ENCODE measurements at places on chromosomes 3 and 15.

DNA sequence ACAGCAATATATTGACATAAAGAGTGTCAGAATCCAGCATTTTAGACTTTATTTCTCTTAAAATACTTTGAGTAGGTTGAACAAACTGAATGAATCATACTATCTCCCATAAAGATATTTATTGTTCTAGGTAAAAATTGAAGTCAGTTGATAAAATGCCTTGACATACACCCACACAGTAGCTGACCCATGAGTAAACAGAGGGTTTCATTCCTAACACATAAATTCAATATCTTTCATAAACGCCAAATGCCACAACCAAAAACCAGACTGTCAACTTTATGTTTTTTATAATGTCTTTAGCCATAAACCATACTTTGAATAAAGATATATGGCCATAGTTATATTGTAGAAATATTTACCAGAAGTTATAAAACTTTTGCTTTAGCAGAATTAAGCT is 742.4 kb downstream of the NAALADL2 start:
- DNase-seq = no peak

GRCh38 chr15:51163843-51164242 is 69.1 kb upstream of the TNFAIP8L3 start:
- no peak for DNase-seq

DNA sequence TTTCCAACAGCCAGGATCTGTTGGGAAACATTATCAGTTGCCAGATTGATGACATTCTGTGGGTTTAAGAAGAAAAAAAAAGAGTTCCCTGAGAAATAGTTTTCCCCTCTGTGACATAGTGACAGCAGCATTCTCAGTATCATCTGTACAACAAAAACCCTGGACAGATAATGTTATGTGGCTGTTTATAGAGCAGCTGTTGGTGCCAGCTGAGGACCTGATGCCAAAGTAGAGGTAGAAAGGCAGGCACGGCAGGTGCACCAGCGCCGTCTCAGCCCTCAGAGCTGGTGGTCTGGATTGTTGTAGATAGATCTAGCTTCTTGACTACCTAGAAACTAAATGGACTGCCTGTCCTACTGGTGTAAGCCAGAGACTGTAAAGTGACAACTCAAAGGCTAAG is 56.2 kb upstream of the FILIP1L start:
- DNase-seq = no peak

DNA sequence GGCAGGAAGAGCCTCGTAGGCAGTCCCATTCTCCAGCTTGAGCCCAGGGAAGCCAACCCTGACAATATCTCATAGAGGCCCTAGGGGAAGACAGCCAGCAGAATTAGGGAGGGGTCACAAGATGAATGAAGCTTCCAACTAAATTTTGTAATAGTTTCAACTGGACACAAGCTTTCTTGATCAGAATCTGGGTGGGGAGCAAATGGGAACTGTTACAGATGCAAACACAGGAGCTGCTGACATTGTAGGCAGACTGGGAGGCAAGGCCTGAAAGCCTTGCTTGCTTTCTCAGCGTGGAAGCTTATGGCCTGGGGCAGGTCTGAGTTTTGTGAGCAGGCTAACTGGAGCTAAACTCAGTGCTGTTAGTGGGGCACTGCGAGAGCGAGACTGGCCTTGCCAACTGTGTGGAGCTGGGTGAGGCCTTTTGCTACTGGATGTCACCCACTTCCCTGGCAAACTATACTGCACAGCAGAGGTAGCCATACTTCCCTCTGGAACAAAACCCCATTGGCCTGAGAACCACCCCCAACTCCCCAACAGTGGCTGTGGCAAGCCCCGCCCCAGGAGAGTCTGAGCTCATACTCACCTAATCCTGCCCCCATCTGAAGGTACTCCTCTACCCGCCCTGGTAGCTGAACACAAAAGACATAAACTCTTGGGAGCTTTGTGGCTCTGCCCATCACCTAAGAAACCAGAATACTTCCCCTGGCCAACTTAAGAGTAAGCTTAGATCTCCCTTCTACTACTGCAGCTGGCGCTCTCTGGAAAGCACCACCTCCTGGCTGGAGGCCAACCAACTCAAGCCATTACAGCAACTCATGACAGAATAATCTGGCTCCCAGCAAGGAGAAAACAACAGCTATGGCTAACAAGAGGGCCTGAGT is 42.9 kb downstream of the CFAP20DC start:
- no peak for DNase-seq

DNA sequence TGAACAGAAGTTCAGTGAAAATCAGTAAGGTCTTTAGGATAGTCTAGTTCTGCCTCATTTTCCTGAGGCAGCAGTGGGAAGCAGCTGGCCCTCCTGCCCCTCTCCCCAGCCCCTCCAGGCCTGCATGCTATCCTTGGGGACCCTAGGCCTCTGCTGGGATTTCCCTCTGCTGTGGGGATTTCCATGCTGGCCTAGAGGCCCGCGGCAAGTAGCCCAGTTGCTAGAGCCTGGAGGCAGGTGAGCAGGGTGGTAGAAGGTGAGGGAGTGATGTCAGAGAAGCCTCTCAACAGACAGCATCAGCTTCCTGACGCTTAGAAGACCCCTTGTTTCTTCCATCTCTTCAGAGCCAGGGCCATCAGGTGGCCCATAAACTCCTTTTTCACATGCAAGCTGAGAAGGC is 305.8 kb upstream of the THBS1 start:
- no peak for DNase-seq

GRCh38 chr3:45914362-45915058 is 28.2 kb downstream of the CCR9 start:
- DNase-seq = no peak

DNA sequence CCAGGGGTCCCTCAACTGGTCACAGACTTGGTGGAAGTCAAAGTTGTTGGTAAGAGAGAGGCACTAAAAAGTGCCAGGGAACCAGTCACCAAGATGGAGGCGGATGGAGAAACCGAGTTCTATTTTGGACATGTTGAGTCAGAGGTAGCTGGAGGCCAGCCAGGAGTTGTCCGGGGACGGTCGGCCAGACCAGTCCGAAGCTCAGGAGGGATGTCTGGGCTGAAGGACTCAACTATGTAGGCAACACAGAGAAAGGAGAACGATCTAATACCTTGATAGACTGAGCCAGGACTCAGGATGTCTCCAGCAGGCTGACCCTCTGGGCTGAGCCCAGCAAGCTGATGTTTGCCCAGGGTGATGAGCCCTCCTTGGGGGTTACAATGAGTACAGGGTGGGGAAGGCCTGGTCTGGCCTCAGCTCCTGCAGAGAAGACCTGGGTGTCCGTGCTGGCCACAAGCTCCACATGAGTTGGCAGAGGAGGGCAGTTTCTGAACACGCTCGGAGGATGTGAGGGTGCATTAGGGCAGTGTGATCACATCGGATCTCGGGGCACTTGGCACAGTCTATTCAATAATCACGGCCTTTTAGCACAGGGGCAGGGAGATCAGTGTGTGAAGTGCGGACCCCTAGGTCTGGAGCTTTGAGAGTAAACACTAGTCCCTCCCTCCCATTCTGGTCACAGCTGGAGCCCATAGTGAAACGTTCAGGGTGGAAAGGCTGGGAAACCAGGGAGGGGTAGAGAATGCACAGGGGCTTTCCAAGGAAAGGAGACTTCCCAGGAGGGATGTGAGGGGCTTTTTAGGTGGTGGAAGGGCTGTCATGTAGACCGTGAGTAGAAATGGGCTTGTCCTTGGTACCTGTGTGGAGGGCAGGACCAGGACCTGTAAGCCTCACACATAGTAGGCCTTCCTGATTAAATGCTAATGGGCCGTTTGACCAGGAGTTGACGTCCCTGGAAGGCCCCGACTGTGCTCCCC is 111.9 kb downstream of the ETFA start:
- no peak for DNase-seq

DNA sequence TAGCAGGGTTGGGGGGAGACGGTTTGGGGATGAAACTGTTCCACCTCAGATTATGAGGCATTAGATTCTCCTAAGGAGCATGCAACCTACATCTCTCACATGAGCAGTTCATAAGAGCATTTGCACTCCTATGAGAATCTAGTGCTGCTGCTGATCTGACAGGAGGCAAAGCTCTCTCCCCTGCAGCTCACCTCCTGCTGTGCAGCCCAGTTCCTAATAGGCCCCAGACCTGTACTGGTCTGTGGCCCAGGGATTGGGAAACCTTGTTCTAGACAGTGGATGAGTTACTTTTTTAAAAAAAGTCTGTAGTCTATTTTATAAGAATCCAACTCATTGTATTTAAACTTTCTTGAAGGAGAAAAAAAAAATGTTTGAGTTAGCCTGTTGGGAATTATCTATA is 100.0 kb downstream of the HHLA2 start:
- DNase-seq = no peak

DNA sequence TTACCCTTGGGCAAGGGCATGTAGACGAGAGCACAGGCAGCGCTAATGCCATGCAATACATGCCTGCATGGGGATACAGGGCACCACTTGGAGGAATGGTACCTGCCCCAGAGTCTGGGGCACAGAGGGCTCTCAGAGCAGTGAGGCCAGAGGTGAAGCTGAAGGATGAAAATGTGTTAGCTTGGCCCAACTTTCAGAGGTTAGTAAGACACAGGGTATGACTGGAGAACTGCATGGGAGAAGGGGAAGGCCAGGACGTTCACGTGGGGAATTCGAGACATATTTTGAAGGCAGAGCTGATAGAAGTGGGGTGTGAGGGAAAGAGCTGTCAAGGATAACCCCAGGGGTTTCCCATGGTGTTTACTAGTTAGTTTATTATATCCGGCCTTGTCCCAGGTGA is 19.6 kb downstream of the CSRNP1 start:
- no peak for DNase-seq

DNA sequence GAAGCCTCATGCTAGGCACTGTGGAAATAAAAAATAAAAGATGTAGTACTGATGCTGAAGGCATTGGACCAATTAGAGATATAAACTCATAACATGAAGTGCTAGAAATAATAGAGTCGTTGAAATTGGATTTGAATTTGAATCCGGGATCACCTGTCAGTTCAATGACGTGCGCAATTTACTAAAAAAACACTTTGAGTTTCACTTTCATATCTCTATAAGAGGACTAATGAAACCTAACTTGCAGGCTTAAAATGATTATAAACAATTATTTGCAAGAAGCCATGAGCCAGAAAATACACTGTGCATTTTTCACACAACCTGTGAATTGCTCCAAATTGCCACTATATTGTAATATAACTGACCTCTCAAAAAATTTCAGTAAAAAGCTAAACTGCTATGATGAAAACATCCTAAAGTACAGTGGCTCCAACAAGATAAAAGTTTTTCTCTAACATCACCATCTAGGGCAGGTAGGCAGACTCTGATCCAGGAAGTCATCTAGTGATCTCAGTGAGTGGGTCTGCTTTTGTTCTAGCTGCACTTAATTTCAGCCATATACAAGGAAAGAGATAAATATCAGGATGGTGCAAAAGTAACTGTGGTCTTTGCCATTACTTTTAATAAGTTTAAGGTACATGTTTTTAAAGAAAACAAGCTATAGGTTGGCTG is 440.2 kb downstream of the CNTN6 start:
- DNase-seq = no peak

- DNase-seq = no peak
Measured at GRCh38 chr15:89724621-89725020, 26.4 kb downstream of the MESP1 start.

GRCh38 chr3:32414522-32415202 is 23.0 kb downstream of the CMTM7 start:
- DNase-seq = peak; percentile 74

GRCh38 chr15:41780266-41780665 is 6.0 kb downstream of the MAPKBP1 start:
- no peak for DNase-seq

GRCh38 chr3:187777331-187777941 is 32.2 kb upstream of the BCL6 start:
- DNase-seq = peak; percentile 64

DNA sequence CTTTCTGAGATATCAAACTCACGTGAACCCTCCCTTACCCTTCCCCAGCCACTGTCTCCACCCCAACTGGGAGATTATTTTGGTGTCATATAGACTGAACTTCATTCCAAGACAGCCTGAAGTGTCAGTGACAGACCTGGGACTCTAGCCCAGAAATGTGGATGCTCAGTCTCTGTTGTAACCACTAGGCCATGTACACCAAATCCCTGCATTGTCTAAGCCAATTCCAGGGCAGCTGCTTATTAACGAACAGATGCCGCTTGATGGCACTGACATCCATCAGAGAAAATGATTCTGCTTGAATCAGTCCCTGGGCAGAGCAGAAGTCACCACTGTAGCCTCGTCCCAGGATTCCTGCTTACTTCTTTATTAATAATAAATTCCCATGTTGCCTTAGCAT is 305.5 kb downstream of the GRM7 start:
- no peak for DNase-seq

GRCh38 chr3:115517457-115518050 is 105.8 kb upstream of the GAP43 start:
- no peak for DNase-seq

DNA sequence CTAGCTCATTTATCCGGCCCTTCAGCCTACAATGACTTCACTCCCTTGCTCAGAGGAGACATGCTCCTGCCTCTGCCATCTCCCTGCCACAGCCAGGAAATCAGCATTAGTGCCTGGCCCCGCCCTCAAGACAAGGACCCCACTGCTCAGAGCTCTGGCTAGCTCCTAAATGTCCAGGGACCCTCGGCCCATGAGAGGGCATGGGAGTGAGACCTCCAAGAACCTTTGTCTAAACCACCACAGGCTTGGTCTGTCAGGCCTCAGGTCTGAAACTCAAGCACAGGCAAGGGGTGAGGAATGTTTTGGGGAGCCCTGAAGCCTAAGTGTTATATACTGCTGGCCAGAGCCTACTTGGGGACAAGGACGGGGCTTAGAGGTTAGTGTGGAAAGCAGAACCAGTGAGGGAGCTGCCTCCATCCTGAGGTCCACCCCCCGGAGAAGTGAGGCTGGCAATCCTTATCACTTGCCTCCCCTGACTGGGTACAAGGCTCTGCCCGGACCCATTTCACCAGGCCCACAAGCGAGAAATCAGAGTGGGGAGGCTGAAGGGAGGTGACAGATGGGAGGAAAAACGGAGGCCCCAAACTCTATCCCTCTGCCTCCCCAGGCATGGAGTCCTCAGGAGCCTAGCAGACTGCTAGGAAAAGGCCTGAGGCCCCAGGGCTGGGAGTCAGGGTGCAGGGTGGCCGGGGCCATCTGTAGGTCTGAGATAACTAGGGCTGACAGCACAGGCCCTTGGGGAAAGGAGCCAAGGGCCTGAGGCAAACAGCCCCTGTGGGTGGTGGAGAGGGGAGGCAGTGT is 18.8 kb downstream of the SHF start:
- DNase-seq = no peak

DNA sequence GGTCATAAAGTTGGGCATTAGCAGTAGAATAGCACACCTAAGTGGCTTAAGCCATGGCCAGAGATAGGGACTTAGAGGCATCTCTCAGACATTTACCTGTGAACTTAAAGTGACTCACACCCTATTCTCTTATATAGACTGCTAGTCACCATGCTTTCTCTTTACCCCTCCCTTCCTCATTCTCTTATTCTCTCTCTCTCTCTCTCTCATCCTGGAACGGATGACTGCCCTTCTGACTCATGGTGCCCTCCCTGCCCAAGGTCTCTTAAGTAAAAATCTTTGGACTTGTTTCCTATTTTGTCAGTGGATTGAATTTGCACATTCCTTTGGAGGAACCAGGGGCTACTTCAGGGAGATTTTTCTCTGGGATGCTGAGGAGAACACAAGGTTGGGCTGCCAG is 58.8 kb downstream of the NPAP1 start:
- DNase-seq = no peak

Measured in CD4-positive, alpha-beta T cell treated with Interleukin-10 for 1 hour (primary cell).